ENCODE measurements at places on chromosomes 7 and 10. TPM values are rescaled to one million over a fixed set of nuclear protein-coding genes. Genes with fewer than 3 reads are reported as not detected.

LMOD2 gene
- not detected for total RNA-seq

EIF4H gene
- total RNA-seq: 184 TPM

TRIM50 gene
- total RNA-seq: not detected

GNAI1 gene
- total RNA-seq: 113 TPM

PLEKHA1 gene
- 119 TPM for total RNA-seq

IL6 gene
- not detected for total RNA-seq

OR9A2 gene
- total RNA-seq: 0.50 TPM

C10orf53 gene
- not detected for total RNA-seq

PRR15 gene
- 0.30 TPM for total RNA-seq

SRRM3 gene
- total RNA-seq: 7.2 TPM

PNLIPRP1 gene
- total RNA-seq: not detected

ANXA8 gene
- total RNA-seq: 0.17 TPM

PCDH15 gene
- total RNA-seq: 20.7 TPM

AIFM2 gene
- 3.3 TPM for total RNA-seq

All from spinal cord (tissue), 10 donors.